Fibroblast of skin of scalp (primary cell): ENCODE measurements at places on chromosomes 2 and 18.

DNA sequence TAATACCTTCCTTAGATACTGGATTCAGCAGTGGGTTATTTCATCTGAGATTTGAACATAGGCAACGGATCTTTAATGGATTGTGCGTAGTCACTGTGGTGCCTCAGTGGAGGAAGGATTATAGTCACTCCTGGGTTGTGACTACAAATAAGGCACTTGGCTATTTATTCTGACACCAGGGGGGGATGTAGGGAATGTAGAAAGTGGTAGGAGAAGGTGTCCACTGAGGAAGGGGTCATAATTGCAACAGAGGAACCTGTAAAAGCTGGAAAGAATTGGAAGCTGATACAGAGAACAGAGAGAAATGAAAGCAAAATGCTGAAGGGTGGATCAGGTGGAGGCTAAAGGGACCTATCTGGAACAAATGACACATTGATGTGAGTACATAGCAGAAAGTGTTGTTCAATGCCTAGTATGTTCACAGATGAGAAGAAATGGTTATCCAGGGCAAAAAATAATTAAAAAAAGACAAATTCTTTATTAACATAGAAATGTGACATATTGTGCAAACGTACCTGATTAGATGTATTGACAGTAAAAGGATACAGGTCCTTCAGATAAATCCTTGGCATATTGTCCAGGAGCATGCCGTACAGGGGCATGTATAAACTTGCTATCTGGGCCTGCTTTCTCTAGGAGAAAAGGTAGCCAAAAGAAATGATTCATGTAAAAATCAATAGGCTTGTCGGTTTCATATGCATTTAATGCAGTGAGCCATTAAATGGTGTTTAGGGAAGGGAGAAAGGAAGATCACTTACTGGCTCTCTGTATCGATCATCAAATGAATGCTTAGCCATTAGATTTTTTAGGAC lies 91.2 kb upstream of the CCDC195 start:
- no peak for DNase-seq

GRCh38 chr2:2519381-2519780 lies 188.3 kb upstream of the MYT1L start:
- DNase-seq = no peak

DNA sequence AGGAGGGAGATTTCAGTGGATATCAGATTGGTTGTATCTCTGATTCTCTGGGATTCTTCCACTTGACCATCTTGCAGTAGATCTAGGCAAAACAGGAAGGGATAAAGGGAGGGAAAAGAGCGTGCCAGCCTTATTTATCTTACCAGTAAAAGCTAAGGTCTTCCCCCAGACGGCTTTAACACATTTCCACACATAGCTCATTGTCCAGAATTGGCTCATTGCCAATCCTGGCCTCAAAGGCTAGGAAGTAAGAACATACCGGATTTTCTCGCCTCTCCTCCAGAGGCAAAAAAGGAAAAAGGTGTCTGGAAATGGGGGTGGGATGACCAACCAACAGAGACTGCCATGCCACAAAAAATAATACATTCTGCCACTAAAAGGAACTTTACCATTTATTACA lies 411.6 kb upstream of the NRP2 start:
- no peak for DNase-seq

DNA sequence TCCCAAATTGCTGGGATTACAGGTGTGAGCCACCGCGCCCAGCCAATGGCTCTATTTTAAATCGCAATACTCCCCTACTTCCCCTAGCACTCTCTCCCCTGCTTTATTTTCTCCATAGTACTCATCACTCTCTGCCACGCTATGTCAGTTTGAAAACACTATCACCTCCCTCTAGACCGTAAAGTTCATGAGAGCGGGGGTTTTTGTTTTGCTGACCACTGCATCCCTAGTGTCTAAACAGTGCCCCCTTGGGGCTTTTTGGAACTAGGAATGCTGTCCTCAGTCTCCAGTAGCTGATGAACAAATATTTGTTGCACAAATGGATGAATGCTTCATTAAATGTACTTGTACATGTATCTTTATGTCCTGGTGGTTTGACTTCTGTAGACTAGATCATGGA lies 44.1 kb downstream of the ATOH8 start:
- DNase-seq = peak; percentile 49

GRCh38 chr2:226669249-226669648 lies 130.4 kb downstream of the IRS1 start:
- peak; percentile 32 for DNase-seq

DNA sequence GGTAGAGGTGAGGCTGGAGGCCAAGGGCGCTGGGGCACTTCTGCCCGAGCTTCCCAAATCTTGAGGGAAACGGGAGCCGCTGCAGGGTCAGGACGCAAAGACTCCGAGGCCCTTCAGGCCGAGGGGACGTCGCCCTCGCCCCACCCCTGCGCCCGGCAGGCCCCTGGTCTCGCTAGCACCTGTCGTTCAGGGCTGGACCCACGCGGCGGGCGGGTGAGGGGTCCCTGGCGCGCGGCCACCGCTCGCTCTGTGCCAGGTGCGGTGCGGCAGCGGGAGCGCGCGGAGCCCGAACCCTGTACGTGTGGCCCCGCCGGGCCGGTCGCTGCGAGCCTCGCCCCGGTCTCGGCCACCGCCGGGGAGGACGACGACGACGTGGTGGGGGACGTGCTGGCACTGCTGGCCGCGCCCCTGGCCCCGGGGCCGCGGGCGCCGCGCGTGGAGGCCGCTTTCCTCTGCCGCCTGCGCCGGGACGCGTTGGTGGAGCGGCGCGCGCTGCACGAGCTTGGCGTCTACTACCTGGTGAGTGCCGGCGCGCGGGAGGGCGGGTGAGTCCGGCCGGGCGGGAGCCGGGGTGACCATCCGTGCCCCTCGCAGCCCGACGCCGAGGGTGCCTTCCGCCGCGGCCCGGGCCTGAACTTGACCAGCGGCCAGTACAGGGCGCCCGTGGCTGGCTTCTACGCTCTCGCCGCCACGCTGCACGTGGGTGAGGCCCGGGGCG lies 4.9 kb downstream of the ERFE start:
- no peak for DNase-seq

- DNase-seq = no peak
These were observed 4.5 kb downstream of the TEX261 start for GRCh38 chr2:70990216-70990615.

DNA sequence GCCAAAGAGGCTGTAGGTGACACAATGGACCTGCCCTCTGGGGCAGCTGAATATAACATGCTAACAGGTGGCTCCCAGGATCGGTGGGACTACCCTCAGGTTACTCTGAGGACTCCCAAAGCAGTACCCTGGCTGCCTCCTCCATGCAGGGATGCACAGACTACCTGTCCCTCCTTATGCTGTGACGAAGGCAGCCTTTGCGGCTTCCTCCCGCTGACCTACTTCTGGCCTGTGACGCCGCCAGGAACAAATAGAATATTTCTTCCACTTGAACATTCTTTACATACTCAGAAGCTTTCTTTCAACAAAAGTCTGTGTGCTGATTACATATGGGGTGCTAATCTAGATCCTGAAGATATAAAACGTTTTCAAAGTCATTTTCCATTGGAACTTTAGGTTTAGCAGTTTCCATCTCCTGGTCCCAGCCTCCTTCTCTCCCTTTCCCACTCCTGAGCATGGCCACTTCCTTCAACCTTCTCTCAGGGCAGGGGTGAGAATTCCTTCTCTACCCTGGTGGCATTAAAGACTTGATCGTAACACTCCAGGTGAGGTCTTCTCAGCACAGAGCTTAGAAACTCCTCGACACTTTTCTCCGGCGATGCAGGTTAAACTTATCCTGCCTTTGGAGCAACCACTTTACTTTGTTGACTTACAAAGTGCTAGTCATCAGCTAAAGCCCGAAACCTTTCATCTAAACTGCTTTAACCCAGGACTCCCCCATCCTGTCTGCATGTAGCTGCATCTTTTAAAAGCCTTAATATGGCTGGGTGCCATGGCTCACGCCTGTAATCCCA lies 58.9 kb upstream of the STK17B start:
- DNase-seq = no peak

GRCh38 chr2:10432311-10433181 lies 15.6 kb downstream of the ODC1 start:
- DNase-seq = no peak

DNA sequence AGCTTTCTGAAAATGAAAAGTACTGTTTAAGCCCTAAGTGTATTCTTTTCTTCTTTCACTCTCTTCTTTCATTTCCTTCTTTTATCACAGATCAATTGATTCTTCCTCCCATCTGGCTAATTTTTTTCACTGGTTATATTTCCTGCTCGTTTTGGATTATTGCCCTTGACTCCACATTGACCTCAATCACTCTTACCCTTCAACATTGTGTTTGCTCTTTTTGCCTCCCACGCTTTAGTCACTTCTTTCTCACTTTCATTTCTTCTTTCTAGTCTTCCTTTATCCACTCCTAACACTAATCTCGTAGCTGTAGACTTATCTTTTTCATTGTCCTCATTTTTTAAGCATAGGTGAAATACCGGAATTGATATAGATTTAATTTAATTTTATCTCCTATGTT lies 320.3 kb upstream of the VRK2 start:
- DNase-seq = no peak

- DNase-seq = peak; percentile 75
These were observed 96.8 kb downstream of the TAF4B start for GRCh38 chr18:26322890-26323653.

DNA sequence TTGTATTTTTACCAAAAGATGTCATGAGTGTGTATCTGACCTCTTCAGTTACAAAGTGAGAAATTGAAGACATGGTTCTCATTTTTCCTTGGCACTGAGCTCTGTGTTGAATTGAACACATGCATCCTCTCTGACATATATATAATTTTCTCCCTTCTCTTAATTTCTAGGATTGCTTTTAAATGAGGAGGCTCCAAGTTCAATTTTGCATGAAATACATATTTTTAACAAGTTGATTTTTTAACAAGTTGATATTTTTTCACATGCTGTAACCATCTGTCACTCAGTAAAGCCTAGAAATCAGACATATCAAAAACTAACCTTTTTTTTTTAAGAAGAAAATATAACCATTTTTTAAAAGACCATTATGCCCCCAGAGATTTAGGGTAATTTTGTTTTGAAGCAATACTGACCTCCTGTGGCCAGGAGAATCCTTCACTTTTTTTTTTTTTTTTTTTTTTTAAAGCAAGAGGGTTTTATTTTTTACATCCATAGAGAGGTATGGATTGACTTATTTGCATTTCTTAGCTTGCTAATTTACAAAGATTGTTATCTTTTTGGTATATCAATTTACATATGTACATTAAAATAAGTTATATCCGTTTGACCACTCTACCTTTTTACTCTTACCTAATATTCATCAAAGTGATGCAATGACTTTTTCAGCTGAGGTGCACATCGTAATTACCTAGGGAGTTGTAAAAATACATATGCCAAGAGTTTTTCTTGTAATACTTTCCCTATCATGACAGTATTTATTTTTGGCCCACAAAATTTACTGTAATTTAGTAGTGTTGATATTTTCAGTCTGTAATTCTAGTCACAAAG lies 161.8 kb downstream of the SOCS6 start:
- DNase-seq = peak; percentile 22

DNA sequence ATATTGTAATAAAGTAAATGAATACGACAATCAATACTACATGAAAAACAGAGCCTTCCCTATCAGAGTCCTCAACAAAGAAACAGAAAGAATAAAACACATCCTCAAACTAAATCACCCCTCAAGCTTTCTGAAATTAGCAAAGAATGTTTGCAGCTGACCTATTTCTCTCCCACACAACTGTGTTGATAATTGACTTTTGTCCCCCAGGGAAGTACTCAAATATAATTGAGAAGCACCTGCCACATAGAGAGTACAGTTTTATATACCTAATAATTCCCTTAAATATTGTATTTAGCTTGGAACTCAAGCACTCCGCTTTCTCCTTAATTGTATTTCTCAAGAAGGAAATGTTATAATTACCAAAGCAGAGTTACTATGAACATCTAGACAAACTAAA lies 12.6 kb downstream of the CACNB4 start:
- no peak for DNase-seq

GRCh38 chr2:200177971-200178911 lies 128.3 kb upstream of the SPATS2L start:
- DNase-seq = peak; percentile 72

DNA sequence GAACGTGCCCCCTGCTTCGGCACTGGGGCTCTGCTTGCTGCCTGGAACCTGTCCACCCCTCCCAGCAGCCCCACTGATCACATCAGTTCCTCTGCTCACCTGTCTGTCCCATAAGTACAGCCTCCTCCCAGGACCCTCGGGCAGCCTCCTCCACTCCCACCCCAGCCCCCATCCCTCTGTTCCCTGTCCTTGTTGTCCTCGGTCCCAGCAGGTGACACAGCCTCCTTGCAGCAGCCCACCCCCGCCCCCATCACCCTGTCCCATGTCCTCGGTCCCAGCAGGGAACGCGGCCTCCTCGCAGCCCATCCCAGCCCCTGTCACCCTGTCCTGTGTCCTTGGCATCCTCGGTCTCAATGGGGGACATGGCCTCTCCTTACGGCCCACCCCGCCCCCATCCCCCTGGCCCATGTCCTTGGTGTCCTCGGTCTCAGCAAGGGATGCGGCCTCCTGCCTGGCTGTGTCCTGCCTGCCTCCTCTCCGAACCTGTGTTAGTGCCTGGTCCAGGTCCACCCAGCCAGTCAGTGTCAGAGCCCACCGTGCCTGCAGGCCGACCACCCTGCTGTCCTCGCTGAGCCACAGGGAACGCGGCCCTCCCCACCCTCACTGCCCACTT lies 4.3 kb upstream of the OTOS start:
- no peak for DNase-seq

DNA sequence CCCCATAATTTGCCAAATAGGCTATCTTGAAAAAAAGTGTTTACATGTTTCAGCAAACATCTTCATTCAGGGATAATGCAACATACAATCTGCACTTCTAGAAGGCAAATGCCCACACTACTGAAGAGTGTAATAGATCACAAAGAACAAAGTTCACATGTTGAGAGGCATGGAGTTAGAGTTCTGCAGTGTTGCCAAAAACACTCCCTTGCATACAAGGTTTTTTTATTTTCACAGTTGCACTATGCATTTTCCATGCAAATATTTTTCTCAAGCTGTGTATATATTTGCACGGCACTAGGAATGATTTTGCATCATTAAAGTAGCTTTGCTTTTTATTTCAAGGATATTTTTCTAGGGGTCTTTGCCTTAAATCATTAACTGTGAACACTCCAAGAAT lies 409.9 kb downstream of the THSD7B start:
- DNase-seq = no peak

GRCh38 chr18:10463096-10463495 lies 8.7 kb downstream of the APCDD1 start:
- DNase-seq = no peak

GRCh38 chr2:169095621-169096105 lies 26.3 kb downstream of the DHRS9 start:
- peak; percentile 81 for DNase-seq

GRCh38 chr2:85523062-85523902 lies 15.7 kb upstream of the MAT2A start:
- no peak for DNase-seq

GRCh38 chr2:65539633-65540032 lies 107.2 kb upstream of the SPRED2 start:
- no peak for DNase-seq

DNA sequence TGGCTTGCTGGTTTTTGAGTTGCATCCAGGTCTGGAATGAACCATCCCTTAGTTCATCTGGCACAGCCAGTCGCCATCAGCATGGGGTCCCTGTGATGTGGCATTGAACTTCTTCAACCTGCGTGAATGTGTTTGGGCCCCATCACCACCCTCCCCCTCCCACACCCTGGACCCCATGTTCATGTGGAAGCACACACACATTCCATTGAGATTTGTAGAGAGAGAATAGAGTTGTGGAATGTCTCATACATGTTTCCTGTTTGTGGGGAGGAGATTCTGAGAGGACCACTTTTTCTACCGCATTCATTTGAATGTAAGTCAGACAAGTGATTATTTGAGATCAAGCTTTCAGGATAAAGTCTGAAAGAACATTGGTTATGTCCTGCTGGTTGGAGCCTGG lies 117.6 kb upstream of the EML6 start:
- peak; percentile 76 for DNase-seq
